NCI-H526 (cell line): ENCODE measurements at places on chromosomes 4 and X.
A peak's percentile ranks its signal among the peaks of the same experiment; 100 is the strongest.

DNA sequence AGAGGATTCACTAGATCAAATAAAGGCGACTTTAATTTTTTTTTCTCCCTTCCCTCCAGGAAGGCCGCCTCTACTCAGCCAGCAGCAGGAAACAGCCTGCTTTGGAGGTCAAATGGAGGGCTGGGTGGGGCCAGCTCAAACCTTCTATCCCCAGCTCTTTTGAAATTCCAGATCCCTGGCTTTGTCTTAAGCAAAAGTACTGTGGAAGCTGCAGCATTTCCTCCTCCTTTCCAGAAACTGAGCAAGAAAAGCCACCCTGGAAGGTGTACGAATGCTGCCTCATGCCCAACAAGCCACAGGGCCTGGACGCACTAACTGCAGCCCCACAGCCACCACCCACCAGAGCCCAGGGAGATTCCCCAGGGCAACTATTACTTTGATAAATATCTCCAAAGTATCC, 55.1 kb upstream of the ZCCHC13 start:
- DNase-seq = no peak

DNA sequence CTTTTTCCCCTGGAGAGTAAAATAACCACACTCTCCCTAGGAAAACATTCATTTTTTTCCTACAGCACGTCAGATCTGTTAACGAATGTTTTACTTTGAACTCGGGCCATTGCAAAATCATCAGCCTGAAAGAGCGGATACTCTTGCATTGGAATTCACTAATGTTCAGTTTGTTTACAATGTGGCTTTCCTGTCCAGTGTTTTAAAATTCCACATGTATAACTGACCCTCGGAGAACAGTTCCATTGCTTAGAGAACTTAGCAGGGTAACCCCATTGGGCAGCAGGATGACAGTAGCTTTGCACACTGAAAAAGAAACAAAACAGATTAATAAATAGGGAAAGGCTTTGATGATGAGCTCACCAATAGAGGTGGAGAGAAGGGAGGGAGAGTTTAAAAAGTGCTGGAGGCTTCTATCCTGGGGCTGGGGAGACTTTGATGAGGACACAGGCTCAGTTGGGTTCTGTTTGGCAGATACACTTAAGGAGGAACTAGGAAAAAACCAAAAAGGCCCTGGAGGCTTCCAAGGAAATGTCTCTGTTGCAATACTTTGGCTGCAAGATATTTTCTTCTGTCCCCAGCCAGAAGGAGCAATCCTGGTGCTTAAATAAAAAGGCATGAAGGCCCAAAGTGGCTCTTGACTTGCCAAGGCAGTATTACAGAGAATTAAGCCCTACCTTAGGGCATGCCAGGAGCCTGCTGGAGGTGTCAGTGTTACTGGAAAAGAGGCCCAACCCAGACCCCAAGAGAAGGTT, 143.1 kb downstream of the ARSF start:
- no peak for DNase-seq

DNA sequence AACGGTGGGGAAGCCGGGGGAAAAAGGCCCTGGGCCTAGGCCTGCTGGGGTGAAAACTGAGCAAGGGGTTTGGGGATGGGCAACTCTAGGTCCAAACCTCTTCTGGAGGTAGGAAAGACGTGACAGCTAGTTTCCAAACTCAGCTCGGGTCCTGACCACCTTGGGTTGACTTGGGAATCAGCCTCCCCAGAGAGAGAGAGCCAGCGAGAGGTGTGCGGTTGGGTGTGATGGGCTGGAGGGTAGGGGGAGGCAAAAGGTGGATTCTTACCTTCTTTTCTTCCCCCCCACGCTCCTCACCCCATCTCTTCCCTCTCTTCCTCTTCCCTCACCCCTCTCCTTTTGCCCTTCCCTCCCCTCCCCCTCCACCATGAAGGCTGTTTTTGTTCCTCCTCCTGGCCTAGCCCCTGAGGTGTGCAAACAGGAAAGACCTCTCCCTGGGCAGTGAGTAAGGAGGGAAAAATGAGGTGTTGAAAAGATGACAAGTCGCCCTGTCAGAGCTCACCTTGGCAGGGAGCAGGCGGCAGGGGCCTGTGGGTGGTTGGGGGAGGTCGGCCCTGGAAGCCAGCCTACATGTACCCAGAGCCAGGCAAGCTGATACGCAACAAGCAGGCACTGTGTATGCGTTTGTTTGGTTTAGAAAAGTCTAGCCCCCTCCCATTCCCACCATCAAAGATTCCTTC, 14.8 kb downstream of the PJA1 start:
- no peak for DNase-seq

GRCh38 chr4:106096454-106096853, 201.2 kb downstream of the NPNT start:
- DNase-seq = no peak

DNA sequence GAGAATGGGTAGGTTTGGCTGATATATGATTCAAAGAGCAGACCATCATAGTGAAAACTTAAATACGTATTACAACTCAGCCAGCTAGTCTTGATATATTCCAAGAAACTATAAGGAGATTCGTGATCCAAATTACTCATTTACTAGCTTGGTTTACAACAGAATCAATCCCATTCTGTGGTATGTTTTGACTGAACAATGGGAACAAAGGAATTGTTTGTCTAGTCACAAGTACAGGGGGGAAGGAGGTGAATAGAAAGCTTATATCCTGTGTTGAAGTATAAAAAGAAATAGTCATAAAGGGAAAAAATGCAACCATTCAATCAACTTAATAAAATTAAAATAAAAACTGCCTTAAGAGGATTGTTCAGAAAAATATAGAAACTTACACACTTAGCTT, 17.0 kb downstream of the C4orf54 start:
- no peak for DNase-seq

DNA sequence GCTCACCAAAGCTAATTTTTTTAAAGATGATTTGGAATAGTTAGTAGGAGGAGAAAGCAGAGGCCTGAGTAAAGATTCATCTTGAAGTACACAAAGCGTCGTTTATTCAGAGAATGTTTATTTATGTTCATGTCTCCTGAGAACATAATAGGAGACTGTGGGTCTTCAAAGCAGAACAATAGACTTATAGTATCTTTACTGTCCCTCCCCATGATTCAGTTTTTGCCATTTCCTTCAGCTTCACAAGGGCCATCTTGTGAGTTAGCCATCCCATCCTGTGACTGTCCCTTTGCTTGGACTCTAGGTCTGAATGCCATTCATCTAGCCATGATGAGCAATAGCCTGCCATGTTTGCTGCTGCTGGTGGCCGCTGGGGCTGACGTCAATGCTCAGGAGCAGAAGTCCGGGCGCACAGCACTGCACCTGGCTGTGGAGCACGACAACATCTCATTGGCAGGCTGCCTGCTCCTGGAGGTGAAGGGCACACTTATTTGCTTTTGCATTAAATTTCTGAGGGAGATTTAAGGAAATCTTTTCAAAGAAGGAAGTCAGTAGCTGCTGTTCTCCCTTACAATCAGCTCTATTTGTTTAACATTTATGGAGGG, 105.8 kb downstream of the NFKB1 start:
- no peak for DNase-seq

DNA sequence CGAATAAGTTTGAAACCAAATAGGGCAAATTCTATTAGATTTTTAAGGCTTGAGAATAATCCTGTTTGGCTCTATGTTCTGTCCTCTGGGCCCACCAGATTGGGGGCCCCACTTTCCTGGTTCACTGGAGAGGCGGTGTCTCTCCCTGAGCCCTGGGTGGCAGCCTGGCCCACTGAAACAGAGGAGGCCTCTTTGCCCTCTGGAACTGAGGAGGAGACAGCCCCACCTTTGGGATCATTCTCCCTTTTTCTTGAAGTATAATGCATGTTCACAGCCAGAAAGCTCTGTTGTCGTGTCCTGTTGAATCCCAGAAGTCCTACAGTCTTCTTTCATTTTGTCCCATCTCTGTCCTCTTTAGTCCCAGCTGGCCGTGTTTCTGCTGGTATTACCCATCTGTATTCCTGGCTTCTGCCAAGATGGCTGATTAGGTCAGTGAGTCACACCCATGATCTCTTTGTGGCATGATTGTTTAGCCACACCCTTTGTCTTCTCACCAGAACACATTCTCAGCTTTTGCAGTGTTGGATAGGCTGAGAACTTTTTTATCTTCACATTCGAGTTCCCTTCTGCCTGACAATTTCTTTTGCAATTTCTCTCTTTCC, 8.1 kb upstream of the TBC1D25 start:
- no peak for DNase-seq

DNA sequence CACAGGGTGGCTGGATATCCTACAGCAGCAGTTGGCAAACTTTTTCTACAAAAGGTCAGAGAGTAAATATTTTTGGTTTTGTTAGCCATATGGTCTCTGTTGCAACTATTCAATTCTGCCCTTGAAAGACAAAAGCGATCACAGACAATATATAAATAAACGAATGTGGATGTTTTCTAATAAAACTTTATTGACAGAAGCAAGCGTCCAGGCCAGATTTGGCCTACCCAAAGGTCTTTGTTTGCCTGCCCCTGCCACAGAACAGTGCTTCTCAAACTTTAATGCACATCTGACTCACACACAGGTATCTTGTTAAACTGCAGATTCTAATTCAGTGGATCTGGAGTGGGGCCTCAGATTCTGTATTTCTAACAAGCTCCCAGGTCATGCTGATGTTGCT, 621.4 kb upstream of the DIPK2B start:
- DNase-seq = no peak

GRCh38 chr4:20394512-20394911, 142.8 kb downstream of the SLIT2 start:
- peak; percentile 4 for DNase-seq

DNA sequence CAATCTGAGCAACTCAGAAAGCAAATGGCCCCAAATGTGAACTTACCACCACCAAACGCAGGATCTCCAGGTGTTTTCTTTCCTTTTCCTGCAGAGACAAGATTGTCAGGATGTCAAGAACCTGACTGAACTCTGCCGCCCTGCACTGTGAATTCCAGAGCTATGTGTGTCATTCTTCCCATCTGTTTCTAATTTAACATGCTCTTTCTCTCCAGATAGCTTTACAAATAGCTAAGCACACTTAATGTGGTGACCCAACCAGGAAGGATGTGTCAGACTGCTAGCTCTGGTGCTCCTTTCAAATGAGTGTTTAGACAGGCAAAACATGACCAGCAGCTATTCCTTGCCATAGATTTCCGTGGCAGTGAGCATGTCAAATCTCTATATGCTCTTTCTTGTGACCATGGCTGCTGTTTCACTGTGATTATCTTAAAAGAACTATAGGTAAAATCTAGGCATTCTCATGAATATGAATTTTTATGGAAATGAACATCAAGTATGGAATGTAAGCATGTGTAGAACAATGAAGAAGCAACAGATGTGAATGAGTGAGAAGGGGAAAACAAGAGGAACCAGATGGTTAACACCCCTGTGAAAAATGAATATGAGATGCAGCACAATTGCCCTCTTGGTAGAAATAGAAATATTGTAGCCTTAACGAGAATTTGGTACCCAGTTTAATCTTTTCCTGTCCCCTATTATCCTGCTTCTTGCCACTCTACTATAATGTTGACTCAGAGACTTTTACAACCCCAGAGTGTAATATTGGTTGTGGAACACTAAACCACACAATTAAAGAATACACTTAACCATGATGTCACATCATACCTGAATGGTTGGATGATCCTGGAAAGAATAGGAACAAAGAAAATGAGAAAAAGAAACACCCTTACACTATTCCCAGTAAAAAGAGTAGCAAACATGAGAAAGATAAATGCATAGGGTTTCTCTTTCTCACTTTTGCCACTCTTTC, 247.8 kb upstream of the DKK2 start:
- DNase-seq = peak; percentile 64

- DNase-seq = no peak
These were observed 22.8 kb downstream of the MFAP3L start for GRCh38 chr4:170003071-170004070.

GRCh38 chr4:178081176-178081575, 638.9 kb upstream of the AGA start:
- no peak for DNase-seq

GRCh38 chr4:6965329-6965728, 55.7 kb downstream of the TBC1D14 start:
- DNase-seq = no peak

GRCh38 chr4:60723796-60724195, 476.3 kb upstream of the ADGRL3 start:
- no peak for DNase-seq

DNA sequence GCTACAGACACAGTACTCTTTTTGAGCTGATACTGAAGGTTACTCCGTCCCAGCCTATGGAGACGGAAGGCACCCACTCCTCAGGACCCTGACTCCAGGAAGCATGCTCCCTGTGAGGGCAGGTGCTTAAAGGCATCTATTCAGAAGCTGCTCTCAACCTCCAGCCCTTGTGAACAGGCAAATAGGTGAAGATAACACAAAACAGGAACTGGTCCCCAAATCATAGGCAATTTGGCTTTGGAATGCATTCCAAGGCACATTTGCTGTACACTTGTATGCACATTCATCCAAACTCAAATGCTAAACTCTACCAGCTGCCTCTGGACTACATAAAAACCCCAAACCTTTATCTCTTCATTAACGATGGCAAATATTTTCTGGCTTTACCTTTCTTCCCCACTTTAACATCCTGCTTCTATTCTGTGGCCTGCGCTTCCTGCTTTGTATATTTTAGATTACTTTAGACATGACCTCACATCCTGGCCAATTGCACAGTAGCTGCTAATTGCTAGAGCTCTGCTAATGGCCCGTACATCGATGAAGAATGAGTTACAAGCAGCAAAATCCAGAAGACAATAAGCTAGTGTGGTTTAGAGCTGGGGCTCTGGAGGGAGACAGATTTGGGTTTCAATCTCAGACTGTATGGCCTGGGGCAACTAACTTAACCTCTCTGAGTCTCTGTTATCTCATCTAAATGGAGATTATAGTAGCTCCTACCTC, 3.2 kb downstream of the SEL1L3 start:
- DNase-seq = no peak

- DNase-seq = no peak
These were observed 25.1 kb upstream of the SETD7 start for GRCh38 chr4:139581096-139581495.

- no peak for DNase-seq
These were observed 6.2 kb downstream of the HNRNPD start for GRCh38 chr4:82367438-82368097.

DNA sequence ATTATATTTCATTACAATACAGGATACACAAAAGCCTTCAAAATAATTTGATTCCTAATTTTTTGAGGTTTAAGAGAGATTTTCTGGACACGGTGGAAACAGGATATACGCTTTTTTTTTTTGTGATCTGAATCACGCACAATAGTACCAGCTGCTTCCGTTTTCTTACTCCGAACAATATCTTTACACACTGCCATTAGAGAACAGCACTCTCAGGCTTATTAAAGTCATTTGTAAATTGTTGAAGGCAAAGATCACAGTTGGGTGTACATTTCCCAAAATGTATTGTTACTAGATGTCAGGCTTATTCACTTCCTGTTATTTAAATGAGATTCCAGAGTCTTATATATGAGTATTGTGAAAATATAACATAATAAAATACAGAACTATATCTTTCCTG, 71.5 kb downstream of the TMEM47 start:
- no peak for DNase-seq

DNA sequence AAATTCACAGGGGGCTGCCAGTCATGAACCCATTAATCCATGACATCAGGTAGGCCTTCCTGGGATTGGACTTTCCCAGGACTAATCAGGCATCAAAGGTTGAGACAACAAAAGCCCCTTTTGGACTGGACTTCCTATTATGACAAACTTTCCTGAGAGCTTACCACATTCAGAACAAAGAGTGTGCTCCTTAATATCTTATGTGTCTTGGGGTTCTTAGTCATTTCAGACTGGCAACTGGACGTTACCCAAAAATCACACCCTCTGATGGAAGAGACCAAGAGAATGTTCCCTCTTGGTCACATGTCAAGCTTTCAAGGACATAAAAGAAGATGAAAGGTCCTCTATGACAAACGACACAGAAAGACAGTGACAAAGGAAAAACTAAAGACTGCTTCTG, 31.6 kb upstream of the PPP1R2C start:
- DNase-seq = no peak

GRCh38 chr4:74284053-74284452, 24.2 kb upstream of the EPGN start:
- DNase-seq = no peak
